ENCODE measurements at places on chromosomes 3 and 15. TPM values are rescaled to one million over a fixed set of nuclear protein-coding genes. Genes with fewer than 3 reads are reported as not detected.

- H3K4me1 ChIP-seq, result peaks cover 17% of the 10 kb centered on the region
- no peaks in the 10 kb centered on the region for H3K27me3 ChIP-seq
- DNase-seq, result peak; percentile 43
- H3K36me3 ChIP-seq, result no peaks in the 10 kb centered on the region
- H3K4me3 ChIP-seq, result no peak overlapping the region
Measured at GRCh38 chr3:54988838-54989630, 61.2 kb upstream of the LRTM1 start.

DNA sequence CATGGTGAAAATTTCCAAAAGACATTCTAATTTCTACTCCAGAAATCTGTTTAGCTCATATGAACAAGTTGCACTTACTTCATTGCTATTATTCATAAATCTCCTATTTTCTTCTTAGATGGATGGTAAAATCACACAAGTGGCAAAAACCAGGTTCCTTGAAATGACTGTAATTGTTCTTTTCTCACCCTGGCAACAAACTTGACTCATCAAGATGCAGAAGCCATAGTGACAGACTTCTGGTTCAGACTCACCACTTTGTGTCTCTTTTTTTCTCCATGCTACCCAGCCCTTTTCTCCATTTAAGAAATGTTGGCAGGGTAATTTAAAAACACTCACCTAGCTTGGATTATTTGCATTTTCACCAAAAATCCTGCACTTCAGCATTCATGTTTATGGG is 82.1 kb downstream of the LRRC28 start:
- H3K27me3 ChIP-seq, result no peaks in the 10 kb centered on the region
- no peak for DNase-seq
- H3K27ac ChIP-seq, result peak overlapping the region; percentile 19
- peaks cover 32% of the 10 kb centered on the region for H3K4me1 ChIP-seq

- H3K27me3 ChIP-seq, result no peaks in the 10 kb centered on the region
- H3K4me3 ChIP-seq, result no peak overlapping the region
- H3K36me3 ChIP-seq, result no peaks in the 10 kb centered on the region
- no peak overlapping the region for H3K27ac ChIP-seq
Measured at GRCh38 chr3:67515778-67516177, 138.6 kb downstream of the SUCLG2 start.

GRCh38 chr3:53187430-53187829 is 26.4 kb downstream of the PRKCD start:
- peaks cover 75% of the 10 kb centered on the region for H3K36me3 ChIP-seq
- no peak overlapping the region for H3K27ac ChIP-seq
- no peak for DNase-seq
- no peak overlapping the region for H3K4me3 ChIP-seq

GRCh38 chr3:36693670-36694069 is 70.7 kb downstream of the DCLK3 start:
- H3K4me3 ChIP-seq, result no peak overlapping the region
- H3K27me3 ChIP-seq, result no peaks in the 10 kb centered on the region
- no peak for DNase-seq
- no peak overlapping the region for H3K27ac ChIP-seq
- no peaks in the 10 kb centered on the region for H3K4me1 ChIP-seq

DNA sequence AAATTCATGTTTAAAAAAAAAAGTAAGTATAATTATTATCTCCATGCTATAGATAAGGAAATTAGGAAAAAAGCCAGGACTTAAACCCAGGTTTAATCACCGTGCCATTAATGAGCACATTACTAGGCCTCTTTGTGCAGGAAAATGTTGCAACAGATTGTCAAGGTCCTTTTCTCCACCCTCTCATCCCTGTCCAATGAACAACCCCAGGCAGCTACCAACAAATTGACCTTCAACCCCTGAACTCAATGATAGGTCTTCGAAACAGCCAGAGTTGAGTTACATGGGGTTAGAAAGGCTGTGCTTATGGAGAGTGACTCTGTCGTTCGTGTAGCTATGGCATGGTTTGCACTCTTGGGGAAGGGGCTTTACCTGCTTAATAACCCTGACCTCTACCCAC is 84.2 kb upstream of the CTNNB1 start:
- no peaks in the 10 kb centered on the region for H3K27me3 ChIP-seq
- no peak overlapping the region for H3K27ac ChIP-seq
- H3K4me1 ChIP-seq, result peaks cover 8% of the 10 kb centered on the region
- no peaks in the 10 kb centered on the region for H3K36me3 ChIP-seq

- no peaks in the 10 kb centered on the region for H3K36me3 ChIP-seq
- no peaks in the 10 kb centered on the region for H3K4me1 ChIP-seq
- no peak overlapping the region for H3K4me3 ChIP-seq
- no peak overlapping the region for H3K27ac ChIP-seq
- H3K27me3 ChIP-seq, result no peaks in the 10 kb centered on the region
Measured at GRCh38 chr3:150697646-150698045, 6.1 kb downstream of the ERICH6 start.

GRCh38 chr3:101942356-101942755 is 93.0 kb downstream of the NFKBIZ start:
- H3K4me3 ChIP-seq, result no peak overlapping the region
- H3K27me3 ChIP-seq, result no peaks in the 10 kb centered on the region
- H3K27ac ChIP-seq, result no peak overlapping the region
- no peaks in the 10 kb centered on the region for H3K36me3 ChIP-seq

- no peak overlapping the region for H3K4me3 ChIP-seq
- no peaks in the 10 kb centered on the region for H3K36me3 ChIP-seq
- H3K27me3 ChIP-seq, result no peaks in the 10 kb centered on the region
- DNase-seq, result no peak
- H3K27ac ChIP-seq, result no peak overlapping the region
- H3K4me1 ChIP-seq, result no peaks in the 10 kb centered on the region
Measured at GRCh38 chr15:44136991-44137477, 58.0 kb downstream of the FRMD5 start.

- no peaks in the 10 kb centered on the region for H3K36me3 ChIP-seq
- no peaks in the 10 kb centered on the region for H3K27me3 ChIP-seq
- H3K4me1 ChIP-seq, result peaks cover 11% of the 10 kb centered on the region
Measured at GRCh38 chr15:68430471-68431036, 1.4 kb downstream of the ITGA11 start.

DNA sequence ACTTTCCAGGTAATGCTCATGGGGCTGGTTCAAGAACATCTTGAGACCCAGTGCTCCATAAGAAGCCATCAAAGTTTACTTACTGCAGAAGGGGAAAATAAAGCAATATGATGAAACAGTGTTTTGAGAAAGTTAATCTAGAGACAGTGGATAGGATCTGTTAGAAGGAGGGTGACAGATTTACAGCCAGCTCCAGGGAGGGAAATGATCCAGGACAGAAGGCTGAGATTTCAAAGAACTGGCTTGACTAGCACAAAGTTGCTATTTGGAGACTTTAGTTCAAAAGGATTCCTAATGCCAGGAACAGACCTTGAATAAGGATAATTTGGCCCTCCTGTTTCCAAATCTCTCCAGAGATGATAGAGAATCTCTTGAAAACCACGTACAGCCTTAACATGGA is 166.5 kb upstream of the NECTIN3 start:
- no peak overlapping the region for H3K4me3 ChIP-seq
- H3K4me1 ChIP-seq, result no peaks in the 10 kb centered on the region
- no peaks in the 10 kb centered on the region for H3K27me3 ChIP-seq
- H3K36me3 ChIP-seq, result no peaks in the 10 kb centered on the region
- no peak overlapping the region for H3K27ac ChIP-seq

DNA sequence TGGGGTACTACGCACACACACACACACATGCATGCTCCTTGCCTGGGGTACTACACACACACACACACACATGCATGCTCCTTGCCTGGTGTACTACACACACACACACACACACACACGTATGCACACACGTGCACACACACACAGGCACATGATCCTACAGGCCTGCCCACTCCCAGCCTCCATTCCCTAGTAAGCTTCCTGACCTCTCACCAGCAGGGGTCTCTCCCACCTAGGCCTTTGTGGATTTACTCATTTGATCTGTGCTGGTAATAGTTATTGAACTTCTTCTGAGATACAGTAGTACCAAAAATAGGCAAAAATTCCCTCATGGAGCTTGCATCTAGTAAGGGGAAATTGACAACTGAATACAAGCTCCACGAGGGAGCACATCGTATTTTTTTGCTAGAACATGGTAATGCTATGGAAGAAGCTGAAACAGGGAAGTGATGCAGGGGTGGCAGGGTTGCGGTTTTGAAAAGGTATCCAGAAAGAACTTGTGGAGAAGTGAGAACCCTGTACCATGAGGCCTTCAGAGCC is 19.1 kb downstream of the TTC21A start:
- no peaks in the 10 kb centered on the region for H3K27me3 ChIP-seq
- H3K36me3 ChIP-seq, result no peaks in the 10 kb centered on the region
- DNase-seq, result peak; percentile 54
- no peak overlapping the region for H3K4me3 ChIP-seq

GRCh38 chr3:127162947-127163645 is 29.8 kb upstream of the PRR23E start:
- no peaks in the 10 kb centered on the region for H3K27me3 ChIP-seq
- no peak overlapping the region for H3K4me3 ChIP-seq

DNA sequence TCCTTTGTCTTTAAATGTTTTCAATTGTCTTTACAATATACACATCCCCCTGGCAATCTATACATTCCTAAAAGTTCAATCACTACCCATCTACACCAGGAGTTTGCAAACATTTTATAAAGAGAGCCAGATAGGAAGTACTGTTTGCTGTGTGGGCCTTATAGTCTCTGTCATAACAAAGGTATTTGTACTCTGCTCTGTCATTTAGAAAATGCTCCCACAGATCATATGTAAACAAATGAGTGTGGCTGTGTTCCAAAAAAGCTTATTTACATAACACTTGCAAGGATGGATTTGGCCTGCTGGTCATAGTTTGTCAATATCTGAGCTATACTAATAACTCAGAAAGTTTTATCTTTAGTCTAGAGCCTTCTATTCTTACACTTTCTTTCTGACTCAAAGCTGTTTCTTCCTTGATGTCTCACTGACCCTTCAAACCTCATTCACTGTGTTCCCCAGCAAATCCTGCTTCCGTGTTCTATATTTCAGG is 511.9 kb downstream of the GBE1 start:
- no peaks in the 10 kb centered on the region for H3K4me1 ChIP-seq
- H3K36me3 ChIP-seq, result no peaks in the 10 kb centered on the region
- no peak for DNase-seq
- H3K27ac ChIP-seq, result no peak overlapping the region
- H3K27me3 ChIP-seq, result no peaks in the 10 kb centered on the region

DNA sequence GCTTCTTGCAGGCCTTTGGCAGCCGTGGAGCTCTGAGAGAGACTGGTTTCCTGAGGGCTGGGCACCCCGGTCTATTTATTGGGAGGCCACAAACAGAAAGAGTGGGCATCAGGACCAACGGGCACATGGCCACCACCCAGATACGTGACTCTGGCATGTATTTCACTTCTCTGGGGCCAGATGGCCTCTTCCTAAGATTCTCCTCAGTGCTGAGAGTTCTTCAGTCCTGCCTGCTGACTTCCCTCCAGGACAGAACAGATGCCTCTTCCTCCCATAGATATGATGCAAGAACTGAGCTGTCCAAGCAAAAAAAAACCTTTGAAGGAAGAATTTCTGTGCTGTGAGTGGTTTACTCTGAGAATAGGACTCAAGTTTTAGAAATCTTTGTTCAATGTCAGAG is 107.7 kb downstream of the IGF2BP2 start:
- no peaks in the 10 kb centered on the region for H3K36me3 ChIP-seq
- no peak overlapping the region for H3K4me3 ChIP-seq
- peaks cover 20% of the 10 kb centered on the region for H3K4me1 ChIP-seq
- no peaks in the 10 kb centered on the region for H3K27me3 ChIP-seq

GRCh38 chr3:106121491-106122289 is 252.9 kb upstream of the CBLB start:
- H3K4me1 ChIP-seq, result no peaks in the 10 kb centered on the region
- H3K36me3 ChIP-seq, result no peaks in the 10 kb centered on the region
- H3K4me3 ChIP-seq, result no peak overlapping the region
- H3K27me3 ChIP-seq, result no peaks in the 10 kb centered on the region
- H3K27ac ChIP-seq, result no peak overlapping the region

PRICKLE2 gene
- 28.8 TPM for total RNA-seq

QRICH1 gene
- 79.8 TPM for total RNA-seq

SLCO2A1 gene
- total RNA-seq, result 52.0 TPM
